ENCODE measurements at places on chromosomes 2 and 18.

- DNase-seq, result no peak
Measured at GRCh38 chr18:60196836-60197606, 175.6 kb downstream of the MC4R start.

GRCh38 chr2:14558335-14558919 is 74.1 kb upstream of the LRATD1 start:
- no peak for DNase-seq

DNA sequence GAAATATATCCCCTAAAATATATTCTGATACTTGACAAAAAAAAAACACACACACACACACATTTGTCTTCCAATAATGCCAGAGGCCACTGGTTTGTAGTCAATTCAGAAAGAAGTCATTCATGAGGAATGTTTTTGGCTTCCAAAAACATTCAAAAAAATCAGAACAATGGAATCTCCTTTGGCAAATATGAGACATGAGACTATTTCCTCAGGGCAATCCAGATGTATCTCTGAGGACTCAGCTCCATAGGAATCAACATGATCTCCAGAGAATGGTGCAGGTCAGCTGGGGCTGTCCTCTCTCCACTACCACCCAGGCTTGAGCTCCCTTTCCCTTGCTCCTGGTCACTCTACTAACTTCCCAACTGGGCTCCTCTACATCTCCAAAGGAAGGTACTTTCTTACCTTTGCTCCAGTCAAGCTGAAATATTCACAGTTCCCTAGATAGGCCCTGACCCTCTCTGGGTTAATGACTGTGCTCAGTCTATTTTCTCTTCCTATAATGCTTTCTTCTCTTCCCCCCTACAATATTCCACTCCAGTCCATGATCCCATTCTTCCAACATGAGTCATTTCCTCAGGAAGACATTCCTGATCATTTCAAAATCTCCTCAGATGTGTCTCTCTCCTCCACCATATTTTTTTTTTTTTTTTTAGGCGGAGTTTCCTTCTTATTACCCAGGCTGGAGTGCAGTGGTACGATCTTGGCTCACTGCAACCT is 145.3 kb downstream of the C1D start:
- peak; percentile 92 for DNase-seq

GRCh38 chr2:188456114-188456909 is 164.6 kb downstream of the GULP1 start:
- peak; percentile 1 for DNase-seq

DNA sequence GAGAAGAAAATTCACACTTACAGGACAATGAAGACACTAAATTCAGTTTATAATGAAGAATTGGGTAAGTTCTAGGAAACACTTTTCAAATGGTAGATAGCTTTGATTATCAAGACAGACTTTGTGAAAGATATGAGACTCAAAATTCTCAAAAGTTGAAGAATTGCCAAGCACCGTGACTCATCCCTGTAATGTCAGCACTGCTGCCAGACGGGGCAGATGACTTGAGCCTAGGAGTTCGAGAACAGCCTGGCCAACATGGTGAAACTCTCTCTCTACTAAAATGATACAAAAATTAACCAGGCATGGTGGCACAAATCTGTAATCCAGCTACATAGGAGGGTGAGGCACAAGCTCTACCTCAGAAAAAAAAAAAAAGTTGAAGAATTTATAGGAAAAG is 1820.1 kb upstream of the LRRTM1 start:
- DNase-seq, result no peak

GRCh38 chr2:64754570-64754969 is 100.9 kb upstream of the SERTAD2 start:
- no peak for DNase-seq

DNA sequence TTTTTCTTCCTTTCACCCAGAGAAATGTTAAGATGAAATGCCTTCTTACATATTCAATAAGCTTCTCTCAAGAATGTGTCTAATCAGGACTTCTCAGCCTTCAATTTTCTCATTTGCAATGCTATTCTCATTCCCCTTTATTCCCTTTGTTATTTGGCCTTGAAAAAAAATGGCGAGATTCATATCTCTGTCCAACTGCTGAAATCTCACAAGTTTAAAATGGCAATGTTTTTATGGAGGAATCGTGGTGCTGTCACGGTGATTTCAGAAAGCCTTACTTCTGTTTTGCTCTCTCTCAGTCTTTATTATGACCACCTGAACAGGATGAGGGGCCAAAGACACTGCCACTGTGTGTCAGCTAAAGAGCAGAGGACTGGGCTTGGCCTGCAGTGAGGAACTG is 928.5 kb downstream of the DCC start:
- DNase-seq, result no peak

- no peak for DNase-seq
Measured at GRCh38 chr2:132611719-132612118, 58.3 kb downstream of the LYPD1 start.
